Caco-2 (cell line): ENCODE measurements at places on chromosomes 6 and 20.

DNA sequence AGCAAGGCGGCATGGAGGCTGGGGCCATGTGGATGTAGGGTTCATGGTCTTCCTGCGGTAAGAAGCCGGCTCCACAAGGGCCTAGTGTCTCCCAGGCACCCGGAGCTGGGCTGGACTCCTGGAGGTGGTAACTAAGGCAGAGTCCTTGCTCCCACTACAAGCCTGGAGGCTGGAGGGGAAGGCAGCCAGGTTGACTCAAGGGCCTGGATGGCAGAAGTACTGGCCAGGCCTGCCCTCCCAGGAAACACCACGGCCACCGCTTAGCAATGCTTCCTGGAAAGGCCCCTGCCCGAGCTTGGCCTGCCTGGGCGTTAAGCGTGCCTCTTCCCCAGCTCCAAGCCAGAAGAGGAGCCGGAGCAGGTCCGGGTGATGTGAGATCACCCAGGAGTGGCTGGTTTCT, 182.0 kb downstream of the ZDHHC14 start:
- DNase-seq, result no peak

DNA sequence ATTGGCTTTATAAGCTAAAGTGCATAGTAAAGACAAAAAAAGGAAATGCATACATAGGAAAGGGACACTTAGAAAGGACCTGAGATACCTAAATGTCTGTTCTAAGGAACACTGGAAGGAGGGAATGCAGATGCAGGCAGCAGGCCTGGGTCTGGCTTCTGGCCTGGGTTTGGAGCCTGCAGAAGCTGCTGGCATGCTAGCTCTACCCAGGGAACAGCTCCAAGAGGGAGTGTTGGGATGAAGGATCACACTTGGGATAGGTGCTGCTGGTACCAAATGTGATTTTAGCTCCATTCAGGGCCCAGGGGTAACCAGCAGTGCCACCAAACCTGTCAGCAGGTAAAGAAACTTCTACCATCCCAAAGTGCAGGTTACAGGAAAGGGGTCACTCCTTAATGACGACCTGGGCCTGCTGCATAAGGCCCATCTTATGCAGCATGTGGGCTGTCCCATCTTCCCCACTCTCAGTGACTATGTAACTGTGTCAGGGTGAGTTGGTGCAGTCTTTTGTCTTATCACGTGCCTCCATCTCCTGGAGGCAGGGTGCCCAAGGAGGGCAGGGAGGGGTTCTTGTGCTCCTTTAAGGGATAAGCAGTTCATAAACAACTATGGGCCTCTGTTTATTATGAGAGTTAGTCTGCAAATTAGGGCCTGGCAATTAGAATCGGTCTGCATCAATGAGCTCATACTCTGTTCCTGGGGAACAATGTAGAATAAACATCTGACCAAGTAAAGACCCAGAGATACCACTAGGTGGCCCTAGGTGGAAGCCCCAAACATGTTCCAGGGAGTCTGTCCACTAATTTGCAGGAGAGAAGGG, 26.9 kb downstream of the DDX27 start:
- no peak for DNase-seq

DNA sequence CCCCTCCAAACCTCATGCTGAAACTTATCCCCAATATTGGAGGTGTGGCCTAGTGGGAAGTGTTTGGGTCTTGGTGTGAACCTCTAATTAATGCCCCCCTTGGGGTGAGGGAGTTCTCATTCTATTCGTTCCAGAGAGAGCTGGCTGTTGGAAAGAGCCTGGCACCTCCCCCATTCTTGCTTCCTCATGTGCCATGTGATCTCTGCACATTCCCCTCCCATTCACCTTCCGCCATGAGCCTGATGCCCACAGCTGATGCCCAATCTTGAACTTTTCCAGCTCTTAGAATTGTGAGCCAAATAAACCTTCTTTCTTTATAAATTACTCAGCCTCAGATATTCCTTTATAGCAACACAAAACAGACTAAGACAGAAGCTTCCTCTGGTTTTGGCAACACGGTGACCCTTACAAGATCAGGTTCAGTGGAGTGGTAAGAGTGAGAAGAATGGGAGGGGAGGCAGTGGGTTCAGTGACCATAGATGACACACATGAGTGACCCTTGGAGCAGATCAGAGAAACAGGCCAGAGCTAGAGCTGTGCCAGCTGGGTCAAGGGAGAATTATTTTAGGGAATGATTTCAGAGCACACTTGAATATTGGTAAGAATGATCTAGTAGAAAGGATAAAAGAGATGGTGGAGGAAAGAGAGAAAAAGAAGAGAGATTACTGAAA, 176.4 kb downstream of the LY86 start:
- no peak for DNase-seq

DNA sequence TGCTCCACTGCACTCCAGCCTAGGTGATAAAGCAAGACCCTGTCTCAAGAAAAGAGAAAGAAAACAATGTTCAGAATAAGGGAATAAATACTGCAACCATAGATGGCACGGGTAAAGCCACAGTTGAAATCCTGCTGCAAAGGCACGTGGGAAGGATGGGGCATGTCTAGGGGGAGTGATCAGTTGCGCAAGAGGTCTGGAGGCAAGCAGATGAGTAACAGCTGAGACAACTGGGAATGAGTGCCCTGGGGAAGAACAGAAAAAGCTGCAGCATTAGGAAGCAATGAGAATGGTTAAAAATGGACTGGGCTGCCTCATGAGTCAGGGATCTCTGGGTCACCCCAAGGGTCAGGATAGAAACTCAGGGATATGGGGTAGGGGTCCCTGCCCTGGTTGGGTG, 96.3 kb downstream of the GMPR start:
- DNase-seq, result no peak

GRCh38 chr6:150932996-150933395, 67.5 kb downstream of the MTHFD1L start:
- DNase-seq, result no peak

GRCh38 chr6:130671577-130671976, 155.6 kb upstream of the SMLR1 start:
- DNase-seq, result no peak
